NCI-H69 (cell line): ENCODE measurements at places on chromosomes 6 and 20.

DNA sequence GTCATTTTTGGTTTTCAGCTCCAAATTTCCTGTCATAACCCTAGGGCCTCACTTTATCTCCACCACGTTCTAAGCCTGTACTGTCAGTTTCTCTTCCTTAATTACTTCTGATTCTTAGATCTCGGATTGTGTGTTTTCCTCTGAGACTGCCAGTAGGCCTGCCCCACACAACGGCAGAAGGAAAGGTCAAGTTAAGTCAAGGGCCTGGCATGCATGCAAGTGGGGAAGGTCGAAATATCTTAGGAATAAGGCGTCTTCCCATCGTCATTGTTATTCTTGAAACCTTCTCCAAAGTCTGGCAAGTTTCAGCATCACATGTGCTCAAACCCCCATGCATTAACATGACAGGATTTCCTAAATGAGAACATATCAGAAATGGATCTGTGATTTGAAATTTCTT is 203.5 kb upstream of the TSHZ2 start:
- no peak for DNase-seq

GRCh38 chr6:40543776-40544175 is 43.4 kb downstream of the LRFN2 start:
- peak; percentile 59 for DNase-seq

GRCh38 chr6:31270788-31271640 is 878 bp downstream of the HLA-C start:
- peak; percentile 52 for DNase-seq

DNA sequence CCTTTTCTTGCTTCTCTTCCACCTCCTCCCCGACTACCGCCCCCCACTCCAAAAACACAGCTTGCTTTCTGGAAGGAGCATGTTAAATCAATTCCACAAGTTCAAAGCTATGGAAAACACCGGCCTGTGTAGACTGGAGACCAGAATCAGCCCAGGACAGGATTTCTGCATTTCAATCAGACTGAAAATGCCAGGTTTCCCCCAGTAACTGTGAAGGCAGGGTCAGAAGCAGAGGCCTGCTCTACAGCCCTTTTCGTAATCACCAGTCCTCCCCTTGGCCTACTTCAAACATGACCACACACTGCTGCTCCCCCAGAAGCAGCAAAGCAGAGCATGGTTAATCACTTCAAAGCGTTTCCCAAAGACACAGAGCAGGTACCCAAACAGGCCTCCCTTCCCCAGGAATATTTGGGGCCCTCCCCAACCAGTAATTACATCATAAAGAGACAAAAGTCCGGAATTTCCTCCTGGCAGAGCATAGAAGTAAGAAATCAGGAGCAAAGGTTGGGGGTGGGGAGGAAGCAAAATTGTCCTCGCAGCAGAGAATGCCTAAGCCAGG is 38.4 kb downstream of the ZMYND8 start:
- peak; percentile 29 for DNase-seq

- peak; percentile 87 for DNase-seq
Observed at GRCh38 chr6:21824431-21825177, 231.1 kb downstream of the SOX4 start.

GRCh38 chr20:43723186-43723585 is 3.6 kb downstream of the GTSF1L start:
- no peak for DNase-seq

DNA sequence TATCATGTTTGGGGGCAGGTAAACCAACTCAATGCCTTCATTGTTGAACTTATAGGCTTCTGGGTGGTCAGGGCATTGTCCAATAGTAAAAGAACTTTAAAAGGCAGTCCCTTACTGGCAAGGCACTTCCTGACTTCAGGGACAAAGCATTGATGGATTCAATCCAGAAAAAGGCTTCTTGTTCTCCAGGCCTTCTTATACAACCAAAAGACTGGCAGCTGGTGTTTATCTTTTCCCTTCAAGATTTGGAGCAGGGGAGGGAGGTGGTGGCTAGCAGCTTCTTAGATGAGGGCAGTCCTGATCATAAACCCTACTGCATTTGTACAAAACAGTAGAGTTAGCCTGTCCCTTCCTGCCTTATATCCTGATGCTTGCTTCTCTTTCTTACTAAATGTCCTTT is 57.5 kb downstream of the NCOA3 start:
- peak; percentile 4 for DNase-seq

DNA sequence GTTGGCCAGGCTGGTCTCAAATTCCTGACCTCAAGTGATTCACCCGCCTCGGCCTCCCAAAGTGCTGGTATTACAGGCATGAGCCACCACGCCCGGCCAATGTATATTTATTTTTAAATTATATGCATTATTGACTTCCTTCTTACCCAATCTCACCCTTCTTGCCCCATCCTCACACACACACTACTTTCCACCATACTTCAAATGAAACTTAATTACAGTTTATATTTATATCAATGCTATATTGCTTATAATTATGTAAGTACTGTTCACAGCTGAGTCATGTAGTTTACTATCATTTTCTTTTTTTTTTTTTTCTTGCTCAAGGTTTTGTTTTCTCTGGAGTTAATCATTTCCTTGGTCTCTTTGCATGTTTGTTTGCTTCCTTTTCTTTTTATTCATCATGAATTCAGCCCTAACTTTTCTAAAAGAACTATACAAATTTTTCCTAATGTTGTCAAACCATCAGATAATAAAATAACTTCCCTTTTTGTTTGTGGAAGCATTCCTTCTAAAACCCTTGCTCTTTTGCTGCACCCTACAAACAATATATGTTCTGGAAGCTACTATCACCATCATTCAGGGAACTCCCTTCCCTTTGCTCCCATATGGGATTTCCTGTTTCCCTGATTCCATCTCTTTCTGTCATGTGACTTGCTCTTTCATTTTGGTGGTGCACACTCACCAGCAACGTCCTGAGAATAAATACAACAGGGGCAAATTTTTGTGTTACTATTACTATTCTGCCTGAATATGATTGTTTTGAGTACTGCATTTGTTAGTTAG is 201.7 kb upstream of the SASH1 start:
- no peak for DNase-seq

- DNase-seq = peak; percentile 80
Observed at GRCh38 chr20:2742934-2743559, 50.5 kb downstream of the EBF4 start.

DNA sequence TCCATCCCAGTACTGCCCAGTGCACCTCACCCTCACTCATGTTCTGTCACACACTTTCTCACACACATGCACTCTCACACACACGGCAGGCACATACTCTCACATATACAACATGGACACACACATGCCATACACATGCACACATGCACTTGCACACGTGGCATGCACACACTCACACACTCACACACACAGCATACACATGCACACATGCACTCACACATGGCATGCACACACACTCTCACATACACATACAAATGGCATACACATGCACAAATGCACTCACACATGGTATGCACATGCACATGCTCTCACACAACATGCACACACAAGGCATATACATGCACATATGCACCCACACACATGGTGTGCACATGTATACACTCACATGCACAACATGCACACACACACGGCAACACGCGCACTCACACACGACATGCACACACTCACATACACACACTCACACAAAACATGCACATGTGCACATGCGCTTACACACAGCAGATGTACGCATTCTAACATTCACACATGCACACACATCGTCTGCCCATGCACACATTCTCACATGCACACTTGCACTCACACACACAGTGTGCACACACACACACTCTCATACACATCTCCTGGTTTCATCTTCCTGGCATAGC is 131.7 kb upstream of the THBS2 start:
- DNase-seq = no peak

DNA sequence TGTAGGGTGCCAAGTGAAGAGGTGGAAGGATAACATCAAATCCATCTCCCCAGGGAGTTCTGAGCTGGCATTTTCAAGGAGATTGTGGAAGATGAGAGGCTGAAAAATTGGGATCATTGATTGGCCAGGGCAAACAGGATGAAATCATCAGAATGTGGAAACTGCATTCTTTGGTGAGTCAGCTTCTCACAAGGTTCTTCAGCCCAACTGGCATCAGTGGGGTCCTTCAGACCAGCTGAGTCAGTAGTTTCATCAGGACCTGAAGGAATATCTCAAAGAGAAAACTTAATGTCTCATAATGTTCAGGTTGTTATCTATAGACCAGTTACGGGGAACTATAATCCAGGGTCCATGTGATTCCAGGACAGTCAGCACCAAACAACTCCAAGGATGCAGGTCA is 195.8 kb downstream of the HAO1 start:
- DNase-seq = no peak

DNA sequence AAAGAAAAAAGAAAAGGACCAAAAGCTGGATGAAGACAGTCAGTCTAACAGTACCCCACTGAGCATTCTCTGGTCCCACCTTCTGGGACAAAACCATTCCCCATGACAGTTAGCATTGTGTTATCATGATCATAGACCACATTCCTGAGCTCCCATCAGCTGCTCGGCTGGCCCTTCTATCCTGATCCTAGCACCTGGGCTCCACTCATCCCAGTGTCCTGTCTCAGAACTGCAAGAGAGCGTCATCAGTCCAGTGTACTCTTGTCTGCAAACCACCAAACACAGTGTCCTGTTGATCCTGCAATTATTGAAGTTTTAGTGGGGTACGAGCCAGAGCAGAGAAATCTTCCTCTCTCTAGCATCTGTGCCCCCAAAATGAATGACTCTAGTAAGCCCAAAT is 16.0 kb upstream of the TAAR1 start:
- DNase-seq = no peak

DNA sequence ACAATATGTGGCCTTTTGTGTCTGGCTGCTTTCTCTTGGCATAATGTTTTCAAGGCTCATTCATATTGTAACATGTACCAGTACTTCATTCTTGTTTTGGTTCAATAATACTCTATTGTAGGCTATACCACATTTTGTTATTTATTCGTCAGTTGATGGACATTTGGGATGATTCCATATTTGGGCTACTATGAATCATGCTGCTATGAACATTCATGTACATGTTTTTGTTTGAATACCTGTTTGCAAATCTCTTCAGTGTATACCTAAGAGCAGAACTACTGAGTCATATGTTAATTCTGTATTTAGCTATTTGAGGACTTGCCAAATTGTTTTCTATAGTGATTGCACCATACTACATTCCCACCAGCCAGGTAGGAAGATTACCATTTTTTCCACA is 259.9 kb downstream of the GMPR start:
- no peak for DNase-seq

- peak; percentile 77 for DNase-seq
Observed at GRCh38 chr20:14189794-14190402, 147.5 kb downstream of the FLRT3 start.

DNA sequence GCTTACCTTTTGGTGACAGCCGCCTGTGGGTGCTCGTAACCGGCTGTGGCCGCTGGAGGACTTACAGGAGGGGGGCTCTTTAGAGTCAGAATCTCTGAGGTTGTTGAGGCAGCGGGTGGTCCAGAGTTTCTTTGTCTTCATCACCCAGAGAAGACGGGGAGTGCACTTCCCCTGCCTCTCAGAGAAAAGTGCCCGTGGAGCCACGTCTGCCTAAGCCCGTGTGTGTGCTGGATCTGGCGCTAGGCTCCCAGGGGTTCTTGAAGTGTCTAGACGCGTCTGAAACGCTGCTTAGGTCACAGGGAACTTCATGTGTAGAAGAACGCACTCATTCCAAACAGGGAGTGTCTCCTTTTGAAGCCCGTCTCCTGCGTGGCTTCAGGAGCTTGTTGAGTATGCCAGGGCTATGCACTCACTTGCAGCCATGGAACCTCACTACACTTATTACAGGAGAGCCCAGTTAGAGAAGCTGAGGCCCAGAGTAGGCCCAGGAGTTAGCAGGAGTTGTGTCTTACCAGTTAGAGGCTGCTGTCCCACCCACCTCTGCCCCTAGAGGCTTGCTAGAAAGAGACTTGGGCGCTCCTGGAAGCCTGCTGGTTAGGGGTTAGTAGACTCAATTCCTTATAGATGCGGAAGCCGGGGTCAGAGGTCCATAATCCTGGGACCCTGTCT is 1.3 kb downstream of the LSM14B start:
- no peak for DNase-seq

GRCh38 chr6:98986071-98986615 is 38.4 kb upstream of the FBXL4 start:
- no peak for DNase-seq

- no peak for DNase-seq
Observed at GRCh38 chr6:86516087-86516486, 421.2 kb upstream of the HTR1E start.

DNA sequence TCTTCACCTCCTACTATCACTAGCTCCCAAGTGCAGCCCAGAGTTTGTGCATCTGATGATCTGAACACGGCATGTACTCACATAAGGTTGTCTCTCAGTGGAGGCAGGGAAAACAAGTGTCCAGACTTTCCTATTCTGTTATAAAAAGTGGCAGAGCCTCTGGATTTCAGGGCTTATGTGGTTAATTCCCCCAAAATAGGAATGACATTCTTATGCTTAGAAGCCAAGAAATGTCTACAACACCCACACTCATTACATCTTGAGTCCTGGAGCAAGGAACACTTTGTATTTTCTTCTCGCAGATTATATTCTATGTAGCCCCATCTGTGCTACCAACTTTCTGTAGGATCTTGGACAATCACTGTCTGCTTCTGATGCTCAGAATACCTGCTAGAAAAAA is 13.5 kb upstream of the SEMG1 start:
- DNase-seq = no peak

DNA sequence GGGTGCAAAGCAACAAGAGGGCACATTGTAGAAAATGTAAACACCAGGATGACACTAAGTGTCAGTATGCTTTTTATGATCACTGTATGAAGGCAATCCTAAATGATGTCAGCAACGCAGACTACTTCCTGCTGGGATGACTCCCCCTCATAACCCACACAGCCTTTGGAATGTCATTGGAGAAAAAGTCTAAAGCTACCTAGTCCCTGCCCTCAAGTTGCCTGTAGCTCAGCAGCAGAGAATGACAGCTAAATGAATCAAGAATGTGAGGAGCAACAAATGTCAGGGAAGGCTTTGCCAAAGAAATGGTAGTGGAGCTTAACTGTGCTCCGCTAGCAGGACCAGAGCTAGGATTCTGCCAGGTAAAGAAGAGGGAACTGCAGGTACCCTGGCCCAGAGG is 555.6 kb downstream of the CD83 start:
- DNase-seq = no peak

DNA sequence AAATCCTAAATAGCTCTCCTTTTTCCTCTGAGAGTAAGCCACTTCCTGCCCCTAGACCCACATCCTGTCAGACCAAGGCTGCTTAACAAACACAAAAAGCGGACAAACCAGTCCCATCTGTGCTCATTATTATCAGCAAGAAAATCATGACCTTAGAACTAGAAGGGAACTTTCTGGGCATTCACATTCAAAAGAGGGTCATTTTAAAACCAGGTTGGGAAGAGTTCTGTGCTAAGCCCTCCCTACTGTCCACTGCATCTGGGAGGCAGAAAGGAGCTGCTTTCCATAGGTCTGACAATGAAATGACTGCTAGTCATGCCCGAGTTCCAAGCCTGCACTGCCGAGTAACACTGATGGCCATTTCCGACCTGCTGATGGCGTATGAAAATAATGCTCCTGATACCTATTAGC is 15.4 kb downstream of the EZR start:
- DNase-seq = peak; percentile 67

GRCh38 chr6:119347466-119348095 is 2.0 kb downstream of the MAN1A1 start:
- DNase-seq = peak; percentile 85

GRCh38 chr6:30721198-30722024 is 1.3 kb downstream of the TUBB start:
- peak; percentile 97 for DNase-seq
